ENCODE measurements at places on chromosomes 12 and 14.

GRCh38 chr12:130858084-130858483 lies 13.8 kb upstream of the RAN start:
- DNase-seq = no peak

DNA sequence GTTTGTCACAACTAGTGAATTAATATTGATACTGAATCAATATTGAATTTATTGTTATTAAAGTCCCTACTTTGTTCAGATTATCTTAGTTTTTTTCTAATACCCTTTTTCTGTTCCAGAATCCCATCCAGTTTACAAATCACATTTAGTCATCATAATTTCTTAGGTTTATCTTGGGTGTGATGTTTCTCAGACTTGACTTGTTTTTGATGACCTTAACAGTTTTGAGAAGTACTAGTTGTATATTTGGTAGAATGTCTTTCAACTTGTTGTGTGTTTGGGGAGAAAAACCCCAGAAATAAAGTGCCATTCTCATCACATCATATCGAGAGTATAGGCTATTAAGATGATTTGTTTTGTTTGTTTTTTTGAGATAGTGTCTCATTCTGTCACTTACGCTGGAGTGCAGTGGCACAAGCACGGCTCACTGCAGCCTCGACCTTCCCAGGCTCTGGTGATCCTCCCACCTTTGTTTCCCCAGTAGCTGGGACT lies 19.5 kb downstream of the MRPS35 start:
- DNase-seq = no peak

GRCh38 chr14:62916551-62916950 lies 128.7 kb downstream of the KCNH5 start:
- DNase-seq = no peak

DNA sequence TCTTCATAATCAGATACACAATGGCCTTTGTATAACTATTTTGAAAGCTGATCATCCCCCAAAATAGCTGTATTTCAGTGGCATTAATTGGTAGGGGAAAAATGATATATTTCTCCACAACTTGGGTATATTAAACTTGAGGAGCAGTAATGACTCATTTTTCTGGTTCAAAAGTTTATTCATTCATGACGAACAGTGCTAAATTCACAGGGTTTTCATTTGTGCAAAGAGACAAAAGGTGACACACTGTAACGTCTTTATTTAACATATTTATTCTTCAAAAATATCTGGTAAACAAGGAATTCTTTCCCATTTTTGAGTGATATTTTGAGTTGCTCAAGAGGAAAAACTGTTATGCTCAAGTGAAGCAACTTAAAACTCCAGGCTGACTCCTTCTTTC lies 415.5 kb upstream of the SOX5 start:
- no peak for DNase-seq

- no peak for DNase-seq
Observed at GRCh38 chr14:80924365-80925103, 17.0 kb downstream of the CEP128 start.

DNA sequence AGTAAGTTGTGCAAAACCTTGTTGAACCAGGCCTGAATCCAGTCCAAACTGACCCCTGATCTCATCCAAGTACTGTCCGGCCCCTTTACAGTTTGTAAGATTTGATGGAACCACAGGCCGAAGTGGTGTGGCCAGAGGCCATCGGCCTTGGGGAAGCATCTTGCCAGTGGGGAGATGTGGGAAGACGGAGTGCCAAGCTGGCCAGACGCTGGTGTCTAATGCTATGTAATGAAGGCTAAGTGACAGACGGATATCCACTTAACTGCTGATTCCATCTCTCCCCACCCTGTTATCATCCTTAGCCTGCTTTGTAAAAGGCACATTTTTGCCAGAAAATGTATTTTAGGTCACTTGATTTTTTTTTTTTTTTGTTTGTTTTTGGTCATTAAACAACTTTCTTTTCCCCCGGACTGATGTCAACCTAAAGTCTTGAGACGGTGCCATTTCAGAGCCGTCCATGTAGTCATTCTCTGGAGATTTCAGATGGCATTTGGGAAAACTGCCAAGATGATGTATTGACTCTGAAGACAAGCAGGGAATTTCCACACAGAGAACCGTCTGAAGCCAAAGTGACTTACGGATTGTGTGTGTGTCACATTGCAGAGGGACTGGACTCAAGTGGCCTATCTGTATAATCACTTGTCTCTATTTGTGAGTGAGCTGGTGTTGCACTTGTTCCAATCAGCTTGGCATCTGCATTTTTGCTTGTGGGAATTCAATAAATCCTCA lies 86.5 kb upstream of the MANSC4 start:
- no peak for DNase-seq

GRCh38 chr12:98359856-98360255 lies 155.5 kb upstream of the TMPO start:
- DNase-seq = no peak

DNA sequence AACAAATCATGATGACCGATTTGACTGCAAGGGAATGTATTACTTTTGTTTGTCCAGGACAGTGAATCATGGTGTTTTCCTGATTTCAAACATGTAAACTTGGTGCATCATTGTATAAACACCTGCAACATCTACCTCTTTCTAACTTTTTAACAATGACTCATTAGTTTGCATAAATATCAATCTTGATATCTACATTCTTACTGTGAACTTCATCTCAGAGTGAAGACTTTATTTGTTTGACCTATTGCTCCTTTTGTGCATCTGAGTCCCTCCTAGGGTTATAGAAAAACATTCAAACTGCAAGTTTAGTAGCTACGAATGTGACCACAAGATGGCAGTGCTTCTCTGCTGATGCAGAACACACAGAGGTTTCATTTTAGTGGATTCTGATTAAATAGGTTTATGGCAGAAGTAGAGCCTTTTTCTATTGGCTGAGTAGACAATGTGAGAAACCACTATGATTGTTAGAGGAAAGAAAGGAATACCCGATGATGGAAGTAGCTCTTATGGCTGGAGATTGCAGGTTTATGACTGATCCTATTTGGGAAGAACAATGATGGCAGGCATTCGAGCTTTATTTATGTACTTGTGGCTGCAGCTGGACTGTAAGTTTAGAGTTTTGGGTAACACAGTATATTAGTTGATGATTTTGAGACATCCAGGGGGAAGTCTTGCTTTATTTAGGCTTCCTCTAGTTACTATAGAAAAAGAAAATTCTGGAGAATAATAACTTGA lies 244.2 kb upstream of the OR4E1 start:
- DNase-seq = peak; percentile 61

- no peak for DNase-seq
Observed at GRCh38 chr12:47945341-47945728, 18.1 kb upstream of the TMEM106C start.

DNA sequence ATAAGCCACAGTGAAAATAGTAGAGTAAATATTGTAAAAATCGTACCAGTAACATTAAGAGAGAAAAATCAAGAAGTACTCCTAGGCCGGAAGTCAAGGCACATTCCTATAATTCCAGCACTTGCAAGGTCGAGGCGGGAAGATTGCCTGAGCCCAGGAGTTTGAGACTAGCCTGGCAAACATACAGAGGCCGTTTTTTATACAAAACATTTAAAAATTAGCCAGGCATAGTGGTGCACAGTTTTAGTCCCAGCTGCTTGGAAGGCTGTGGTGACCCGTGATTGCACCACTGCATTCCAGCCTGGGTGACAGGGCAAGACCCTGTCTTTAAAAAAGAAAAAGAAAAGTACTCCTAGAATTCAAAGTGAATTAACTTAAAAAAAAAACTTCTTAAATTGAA lies 341.8 kb downstream of the C12orf50 start:
- no peak for DNase-seq

DNA sequence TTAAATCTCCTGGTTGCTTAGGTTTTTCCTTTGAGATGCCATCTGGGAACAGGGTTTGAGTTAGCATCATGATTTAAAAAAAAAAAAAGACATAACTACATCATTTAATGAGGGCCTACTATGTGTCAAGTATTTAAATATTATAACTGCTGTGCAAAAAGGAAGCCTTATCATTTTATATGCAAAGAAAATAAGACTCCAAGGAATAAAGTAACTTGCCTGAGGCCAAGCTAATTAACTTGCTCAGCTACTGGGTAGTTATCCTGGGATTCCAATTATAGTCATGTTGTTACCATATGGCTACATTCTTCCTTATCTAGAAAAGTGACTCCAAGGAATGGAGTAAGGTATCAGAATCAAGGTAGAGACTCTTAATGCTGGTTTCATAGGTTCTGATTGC lies 123.5 kb downstream of the SLC41A2 start:
- no peak for DNase-seq

- DNase-seq = no peak
Observed at GRCh38 chr12:124170760-124171159, 124.1 kb upstream of the RFLNA start.

DNA sequence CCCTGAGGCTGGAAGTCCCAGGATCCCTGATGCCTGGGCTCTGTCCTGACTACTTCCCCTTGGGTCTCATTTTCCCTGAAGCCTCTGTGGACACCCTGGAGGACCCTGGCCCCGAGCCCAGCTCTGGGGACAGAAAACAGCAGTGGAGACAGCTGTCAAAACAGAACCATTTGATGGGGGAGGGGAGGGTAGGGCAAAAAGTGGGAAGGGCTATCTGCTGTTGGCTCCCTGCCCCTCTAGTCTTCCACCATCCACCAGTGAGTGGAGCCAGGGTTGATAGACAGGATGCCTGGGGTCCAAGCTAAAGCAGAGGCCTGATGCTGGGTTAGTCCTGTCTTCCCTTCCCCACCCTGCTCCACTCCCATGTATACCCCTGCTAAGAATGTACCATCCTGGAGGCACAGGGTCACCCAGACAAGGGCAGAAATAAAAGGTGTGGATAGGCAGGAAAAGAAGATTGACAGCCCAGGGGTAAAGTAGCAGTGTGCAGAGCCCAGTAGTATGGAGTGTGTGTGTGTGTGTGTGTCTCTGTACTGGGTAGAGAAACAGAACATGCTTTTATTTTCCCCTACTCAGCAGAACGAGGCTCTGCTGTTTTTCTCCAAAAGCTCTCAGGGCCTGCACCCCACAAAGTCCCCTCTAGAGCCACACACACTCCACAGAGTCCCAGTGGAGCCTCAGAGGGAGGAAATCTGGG lies 9.8 kb downstream of the ZNF385A start:
- DNase-seq = no peak

All from stimulated activated CD4-positive, alpha-beta T cell treated with anti-CD3 and anti-CD28 coated beads, Interleukin-2, amount 100 ng/mL, for 24 hours (primary cell).